ENCODE measurements at places on chromosomes 7 and 10.

GRCh38 chr10:48671914-48672595 lies 12.6 kb upstream of the WDFY4 start:
- no peak for DNase-seq

DNA sequence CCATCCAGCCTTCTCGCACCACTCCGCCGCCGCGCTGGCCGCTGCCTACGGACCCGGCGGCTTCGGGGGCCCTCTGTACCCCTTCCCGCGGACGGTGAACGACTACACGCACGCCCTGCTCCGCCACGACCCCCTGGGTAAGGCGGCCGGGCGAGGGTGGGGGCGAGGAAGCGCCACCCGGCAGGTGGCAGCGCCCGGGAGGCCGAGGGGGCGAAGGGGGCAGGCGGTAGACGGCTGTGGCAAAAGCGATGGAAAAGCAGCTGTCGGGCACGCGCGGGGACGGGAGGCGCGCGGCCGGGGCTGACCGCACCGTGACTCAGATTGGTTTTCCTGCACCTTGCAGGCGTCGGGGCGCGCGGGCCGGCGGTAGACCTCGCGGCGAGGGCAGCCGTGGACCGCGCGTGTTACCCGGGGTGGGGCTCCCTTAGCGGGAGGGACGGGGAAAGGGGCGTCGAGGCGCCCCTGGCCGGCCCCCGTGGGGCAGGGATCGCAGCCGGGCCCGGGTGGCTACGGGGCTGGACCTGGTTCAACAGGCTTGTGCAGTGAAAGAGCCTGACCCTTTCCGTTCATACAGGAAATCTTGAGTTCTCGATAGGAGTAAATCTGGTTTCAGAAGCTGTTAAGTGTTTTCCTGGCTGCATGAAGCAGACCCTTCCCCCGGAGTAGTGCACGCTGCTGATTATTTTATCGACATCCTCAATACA lies 608 bp downstream of the HHEX start:
- DNase-seq = no peak

DNA sequence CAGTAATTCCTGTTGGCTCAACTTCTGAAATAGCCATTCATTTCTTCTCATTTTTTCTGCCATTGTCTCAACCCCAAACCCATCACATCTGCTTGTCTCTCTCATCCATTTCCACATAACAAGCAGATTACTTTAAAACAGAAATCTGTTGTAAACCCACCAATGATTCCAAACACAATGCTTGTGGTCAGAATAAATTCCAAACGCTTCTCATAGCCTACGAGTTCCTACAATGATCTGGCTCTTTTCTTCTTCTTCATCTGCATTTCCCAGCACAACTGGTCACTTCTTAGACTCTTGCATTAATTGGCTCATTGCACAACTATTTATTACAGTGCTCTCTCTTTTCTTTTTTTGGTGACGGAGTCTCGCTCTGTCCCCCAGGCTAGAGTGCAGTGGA lies 364.1 kb downstream of the GATA3 start:
- no peak for DNase-seq

- no peak for DNase-seq
Measured at GRCh38 chr10:52623761-52624160, 148.8 kb downstream of the MBL2 start.

DNA sequence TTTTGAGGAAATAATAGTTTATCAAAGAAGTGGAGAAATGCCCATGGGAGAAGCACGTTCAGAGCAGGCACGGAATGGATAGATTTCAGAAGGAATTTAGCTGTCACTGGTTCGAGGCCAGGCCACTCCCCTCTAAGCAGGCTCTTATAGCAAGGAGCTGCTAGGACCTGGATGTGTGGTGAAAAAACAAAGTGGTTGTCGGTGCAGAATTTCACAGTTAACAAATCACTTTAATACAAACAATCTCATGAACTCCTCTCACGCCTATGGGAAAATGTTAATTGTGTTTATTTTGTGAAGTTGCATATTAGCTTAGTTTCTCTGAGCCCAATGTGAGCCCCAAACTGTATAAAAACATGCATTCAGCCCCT lies 176.3 kb downstream of the PKD1L1 start:
- no peak for DNase-seq

DNA sequence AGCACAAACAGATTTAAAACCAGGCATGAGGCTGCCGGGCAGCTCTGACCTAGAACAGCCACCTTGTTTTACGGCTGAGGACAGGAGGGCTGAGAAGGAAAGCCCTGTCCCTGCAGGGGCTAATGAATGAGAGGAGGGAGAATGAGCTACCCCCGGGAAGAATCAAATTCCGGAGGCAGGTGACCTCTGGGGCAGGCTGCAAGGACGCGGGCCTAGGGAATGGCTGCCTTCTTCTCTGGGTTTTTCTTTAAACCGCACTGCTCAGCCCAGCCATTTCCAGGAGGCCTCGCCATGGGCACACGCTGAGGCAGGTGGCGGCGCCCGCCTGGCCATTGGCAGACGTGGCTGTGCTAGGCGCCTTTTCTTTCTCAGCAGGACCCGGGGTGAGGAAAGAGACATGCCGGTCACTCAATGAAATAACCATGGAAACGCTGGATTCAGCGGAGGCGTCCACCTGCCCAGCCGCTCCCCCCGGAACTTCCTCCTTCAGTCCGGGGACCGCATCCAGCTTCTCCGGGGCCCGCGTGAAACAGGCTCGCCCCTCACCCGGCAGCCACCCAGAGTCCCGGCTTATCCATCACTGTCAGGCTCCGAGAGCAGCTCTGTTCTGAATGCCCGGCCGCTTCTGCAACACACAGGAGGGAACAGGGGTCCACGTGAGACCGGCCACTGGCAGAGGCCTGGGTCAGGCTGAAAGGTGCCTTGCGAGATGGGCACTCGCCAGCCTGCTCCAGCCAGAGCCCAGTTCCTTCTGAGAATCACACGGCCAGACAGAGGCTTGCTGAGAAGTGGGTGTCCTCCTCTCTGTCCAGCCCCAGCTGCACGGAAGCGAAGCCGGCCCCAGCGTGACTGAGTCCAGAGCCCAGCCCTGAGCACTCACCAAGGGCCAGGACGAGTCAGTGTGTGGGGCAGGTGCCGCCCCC lies 82.1 kb downstream of the PDGFA start:
- DNase-seq = no peak

Measured in cortex of kidney (tissue), 1 donor.